Bronchial smooth muscle cell (primary cell): ENCODE measurements at places on chromosomes 3 and 15. TPM values are rescaled to one million over a fixed set of nuclear protein-coding genes. Genes with fewer than 3 reads are reported as not detected.

The ERICH6 gene
- under 0.01 and 0.17 TPM in 2 replicates for total RNA-seq

The PROS1 gene
- total RNA-seq = 17.9 and 18.1 TPM in 2 replicates

The TMEM207 gene
- total RNA-seq = not detected in 2 replicates

The IRAK2 gene
- total RNA-seq = 4.9 and 5.2 TPM in 2 replicates

The EOMES gene
- total RNA-seq = not detected in 2 replicates

The SYNPR gene
- total RNA-seq = not detected in 2 replicates

The DPH3 gene
- 14.4 and 15.9 TPM in 2 replicates for total RNA-seq

The ADCY5 gene
- total RNA-seq = 0.16 and 1.2 TPM in 2 replicates
